Left lung (tissue), 14 donors: ENCODE measurements at places on chromosomes 7 and 10. TPM values are rescaled to one million over a fixed set of nuclear protein-coding genes. Genes with fewer than 3 reads are reported as not detected.

Gene WIPF3
- 1.2 TPM for polyA plus RNA-seq

Gene ZNF239
- 10.4 TPM for polyA plus RNA-seq

Gene C10orf105
- 0.28 TPM for polyA plus RNA-seq

Gene TMEM72
- polyA plus RNA-seq = 1.5 TPM

Gene TEX47
- polyA plus RNA-seq = not detected

Gene PPIF
- 29.7 TPM for polyA plus RNA-seq

Gene COL13A1
- polyA plus RNA-seq = 68.5 TPM

Gene PKD1L1
- 0.30 TPM for polyA plus RNA-seq

Gene IQUB
- polyA plus RNA-seq = 2.5 TPM

Gene PTCD1
- 8.2 TPM for polyA plus RNA-seq

Gene CUBN
- 5.7 TPM for polyA plus RNA-seq

Gene SLC13A1
- polyA plus RNA-seq = 0.04 TPM

Gene RAPGEF5
- polyA plus RNA-seq = 74.2 TPM

Gene GPER1
- polyA plus RNA-seq = 5.5 TPM

Gene SYNPO2L
- 1.3 TPM for polyA plus RNA-seq

Gene PIP
- not detected for polyA plus RNA-seq

Gene ALKBH4
- polyA plus RNA-seq = 10.4 TPM

Gene HOXA3
- 32.6 TPM for polyA plus RNA-seq

Gene ARMC3
- polyA plus RNA-seq = 1.6 TPM
